Posterior vena cava (tissue), 2 donors: ENCODE measurements at places on chromosomes 2 and 18.

DNA sequence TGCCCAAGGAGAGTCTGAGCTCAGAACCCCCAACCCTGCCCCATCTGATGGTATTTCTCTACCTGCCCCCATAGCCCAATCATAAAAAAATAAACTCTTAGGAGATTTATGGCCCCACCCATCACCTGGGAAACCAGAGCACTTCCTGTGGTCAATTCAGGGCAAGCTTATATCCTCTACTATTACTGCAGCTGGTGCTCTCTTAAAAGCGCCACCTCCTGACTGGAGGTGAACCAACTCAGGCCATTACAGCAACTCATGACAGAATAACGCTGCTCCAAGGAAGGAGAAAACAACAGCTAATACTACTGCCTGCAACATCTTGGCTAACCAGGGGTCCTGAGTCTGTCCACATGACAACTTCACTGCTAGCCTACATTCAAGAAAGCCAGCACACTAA, 195.7 kb downstream of the MTCL1 start:
- no peak for DNase-seq

GRCh38 chr2:196337208-196337953, 166.0 kb upstream of the STK17B start:
- no peak for DNase-seq

GRCh38 chr2:200679127-200679526, 93.3 kb downstream of the AOX1 start:
- DNase-seq = no peak

DNA sequence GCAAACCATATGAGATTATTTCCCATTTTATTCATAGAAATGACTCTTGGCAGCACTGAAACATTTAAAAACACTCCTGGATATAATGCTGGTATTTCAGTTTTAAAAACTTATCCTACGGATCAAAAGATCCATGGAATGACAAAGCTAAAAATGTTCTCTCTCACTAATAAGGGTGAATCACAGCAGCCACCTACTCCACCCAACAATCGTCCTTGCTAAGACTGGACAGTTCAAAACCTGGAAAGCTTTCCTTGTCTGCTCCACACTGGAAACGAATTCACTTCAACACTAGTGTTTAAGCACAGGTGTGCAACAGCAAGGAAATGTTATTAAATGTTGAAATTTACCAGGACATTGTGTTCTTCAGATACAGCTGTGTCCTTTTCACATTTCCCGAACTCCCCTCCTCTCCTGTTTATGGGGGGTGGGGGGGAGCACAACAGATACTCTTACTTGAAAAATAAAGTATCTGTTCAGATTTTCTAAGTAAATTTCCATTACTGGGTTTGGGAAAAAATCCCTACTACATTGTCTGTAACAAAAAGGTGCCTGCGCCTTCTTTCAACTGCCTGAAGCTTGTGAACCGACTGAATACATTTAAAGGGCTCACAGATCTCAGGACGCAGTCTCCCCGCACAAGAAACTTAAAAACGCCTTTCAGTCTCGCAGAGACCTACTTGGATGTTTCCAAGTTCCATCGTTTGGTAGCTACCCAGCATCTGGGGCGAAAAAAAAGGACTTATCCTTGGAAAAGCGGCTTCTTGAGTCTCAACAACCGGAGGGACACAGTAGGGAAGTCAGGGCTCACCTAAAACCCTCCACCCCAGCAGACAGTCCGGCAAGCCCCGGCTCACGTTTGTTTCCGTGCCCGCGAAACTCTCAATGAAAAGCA, 1.3 kb downstream of the YWHAQ start:
- no peak for DNase-seq

GRCh38 chr2:219521066-219521880, 7.0 kb downstream of the ASIC4 start:
- DNase-seq = no peak

DNA sequence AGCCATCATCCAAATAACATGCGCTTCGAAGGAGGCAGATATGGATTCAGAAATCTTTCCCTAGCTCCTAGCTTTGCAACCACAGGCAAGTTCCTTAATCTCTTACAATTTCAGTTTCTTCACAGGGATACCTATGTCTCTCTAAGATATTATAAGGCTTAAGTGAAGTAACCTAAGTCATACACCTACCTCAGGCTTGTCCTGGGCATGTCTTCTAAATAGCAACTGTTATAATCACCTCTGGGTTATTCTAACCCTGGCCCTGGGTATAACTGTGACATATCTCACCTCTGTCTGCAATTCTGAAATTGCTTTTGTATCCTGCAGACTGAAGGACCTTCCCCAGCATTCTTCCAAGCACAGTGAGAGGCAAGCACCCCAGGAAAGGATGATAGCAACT, 8.3 kb upstream of the TBC1D8 start:
- no peak for DNase-seq

GRCh38 chr2:150402953-150403352, 84.5 kb downstream of the RND3 start:
- no peak for DNase-seq
